KBM-7 (cell line): ENCODE measurements at places on chromosomes 5 and 9.

GRCh38 chr9:84349671-84350070 is 9.1 kb upstream of the SLC28A3 start:
- DNase-seq, result no peak

DNA sequence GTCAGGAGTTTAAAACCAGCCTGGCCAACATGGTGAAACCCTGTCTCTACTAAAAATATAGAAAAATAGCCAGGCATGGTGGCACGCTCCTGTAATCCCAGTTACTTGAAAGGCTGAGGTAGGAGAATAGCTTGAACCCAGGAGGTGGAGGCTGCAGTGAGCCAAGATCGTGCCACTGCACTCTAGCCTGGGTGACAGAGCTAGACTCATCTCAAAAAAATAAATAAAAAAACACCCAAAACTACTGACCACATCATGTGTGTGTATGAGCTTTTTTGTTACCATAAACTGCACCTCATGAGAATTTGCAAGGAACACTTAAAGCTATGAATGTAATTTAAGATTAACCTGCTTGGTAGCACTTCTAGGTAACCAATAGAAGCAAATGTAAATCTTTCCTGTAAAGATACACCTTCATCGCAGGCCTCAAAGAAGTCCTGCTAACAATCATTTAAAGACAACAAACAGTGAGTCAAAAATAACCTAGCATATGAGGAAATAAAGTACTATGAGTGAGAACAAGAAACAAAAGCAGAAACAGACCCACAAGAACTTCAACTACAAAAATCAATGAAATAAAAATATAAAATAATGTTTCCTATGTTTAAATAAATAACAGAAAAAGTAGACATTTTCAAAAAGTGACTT is 13.0 kb downstream of the SLC38A9 start:
- DNase-seq, result no peak

- DNase-seq, result no peak
These were observed 133.3 kb upstream of the DPYSL3 start for GRCh38 chr5:147643142-147643541.

DNA sequence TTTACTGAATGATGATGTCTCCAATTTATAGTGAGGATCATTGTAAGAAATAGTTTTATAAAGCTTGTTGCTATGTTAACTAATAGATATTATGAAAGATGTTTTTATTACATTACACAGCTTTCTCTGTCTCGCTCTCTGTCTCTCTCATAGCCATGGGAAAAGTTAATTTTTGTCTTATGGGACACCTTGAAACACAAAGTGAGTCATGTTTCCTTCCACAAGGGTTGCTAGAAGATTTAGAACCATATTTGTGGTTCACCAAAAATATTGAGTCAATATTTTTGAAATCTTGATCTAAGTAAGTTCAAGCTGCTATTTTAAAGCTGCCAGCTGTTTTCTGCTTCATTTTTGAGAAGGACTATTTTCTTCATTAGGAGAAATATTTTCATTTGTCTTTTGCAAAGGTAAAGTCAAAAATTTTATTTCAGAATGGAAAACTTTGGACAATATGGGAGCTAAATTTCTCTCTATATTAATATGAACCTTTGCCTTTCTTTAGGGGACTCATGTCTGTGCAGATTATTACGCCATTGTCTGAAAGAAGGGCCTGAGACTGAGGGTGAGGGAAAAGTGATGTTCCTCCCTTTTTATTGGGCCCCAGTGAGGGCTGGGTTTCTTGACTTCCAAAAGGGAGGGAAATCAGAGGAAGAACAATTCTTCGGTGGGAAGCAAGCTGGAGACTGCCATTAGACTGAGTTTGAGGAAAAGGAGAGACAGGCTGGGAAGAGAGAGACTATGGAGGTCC is 87.9 kb upstream of the SLC24A2 start:
- DNase-seq, result no peak

DNA sequence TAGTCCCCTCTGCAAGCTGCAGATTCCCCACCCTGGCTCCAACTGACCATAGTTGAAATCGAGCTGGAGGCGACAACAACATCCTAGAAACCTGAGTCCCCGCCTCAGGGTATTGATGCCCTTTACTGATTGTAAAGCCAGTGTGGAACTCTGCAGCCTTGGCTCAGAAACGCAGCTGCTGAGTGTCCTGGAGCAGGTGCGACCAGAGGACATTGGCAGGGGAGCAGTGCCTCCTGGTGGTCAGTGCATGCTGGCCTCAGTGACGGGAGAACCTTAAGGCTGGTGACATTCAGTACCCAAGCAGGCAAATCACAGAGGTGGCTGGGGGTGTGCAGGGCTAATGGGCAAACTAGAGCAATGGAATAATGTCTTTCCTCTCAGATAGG is 20.4 kb upstream of the ZNF354B start:
- peak; percentile 31 for DNase-seq

DNA sequence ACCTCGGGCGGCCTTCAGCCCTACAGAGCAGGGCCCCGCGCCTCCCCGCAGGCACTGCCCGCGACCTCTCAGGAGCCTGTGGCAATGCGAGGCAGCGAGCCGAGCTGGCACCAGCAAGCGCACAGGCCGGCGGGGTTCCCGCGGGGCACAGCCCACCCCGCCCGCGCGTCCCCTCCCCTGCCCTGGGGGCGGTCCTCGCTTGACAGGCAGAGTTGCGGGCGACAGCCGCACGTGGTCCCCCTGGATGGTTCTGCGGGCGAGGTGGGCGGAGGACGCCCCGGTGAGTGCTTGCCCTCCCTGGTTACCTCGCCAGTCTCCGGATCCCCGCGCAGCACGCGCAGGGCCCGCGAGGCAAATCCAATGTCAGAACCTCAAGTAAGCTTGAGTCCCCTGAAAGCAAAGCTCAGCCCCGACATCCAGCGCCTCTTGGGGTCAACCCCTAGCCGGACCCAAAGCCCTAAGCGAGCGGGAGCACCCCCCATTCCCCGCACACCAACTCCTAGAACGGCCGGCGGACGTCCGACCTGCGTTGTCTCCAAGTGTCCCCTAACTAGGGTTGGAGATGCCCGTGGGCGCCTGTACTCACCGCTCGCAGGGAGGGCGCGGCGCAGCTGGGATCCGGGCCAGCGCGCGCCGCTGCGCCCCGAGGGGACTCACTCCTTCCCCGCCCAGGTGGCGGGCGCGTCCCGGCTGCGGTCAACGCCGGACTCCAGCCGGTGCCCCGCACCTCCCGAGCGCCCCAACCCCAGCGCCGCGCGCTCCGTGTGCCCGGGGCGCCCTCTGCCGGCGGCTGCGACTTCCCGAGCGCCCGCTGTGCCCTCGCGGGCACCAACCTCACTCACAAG is at the start of gene DRD1:
Gene DRD1 (minus strand): TSS at position 123 of the 845 bp plus-strand sequence. CDS start 1,083 bp downstream, outside the sequence.
- DNase-seq, result peak; percentile 43

- DNase-seq, result no peak
These were observed 207.1 kb upstream of the PAPPA start for GRCh38 chr9:115946530-115946929.

DNA sequence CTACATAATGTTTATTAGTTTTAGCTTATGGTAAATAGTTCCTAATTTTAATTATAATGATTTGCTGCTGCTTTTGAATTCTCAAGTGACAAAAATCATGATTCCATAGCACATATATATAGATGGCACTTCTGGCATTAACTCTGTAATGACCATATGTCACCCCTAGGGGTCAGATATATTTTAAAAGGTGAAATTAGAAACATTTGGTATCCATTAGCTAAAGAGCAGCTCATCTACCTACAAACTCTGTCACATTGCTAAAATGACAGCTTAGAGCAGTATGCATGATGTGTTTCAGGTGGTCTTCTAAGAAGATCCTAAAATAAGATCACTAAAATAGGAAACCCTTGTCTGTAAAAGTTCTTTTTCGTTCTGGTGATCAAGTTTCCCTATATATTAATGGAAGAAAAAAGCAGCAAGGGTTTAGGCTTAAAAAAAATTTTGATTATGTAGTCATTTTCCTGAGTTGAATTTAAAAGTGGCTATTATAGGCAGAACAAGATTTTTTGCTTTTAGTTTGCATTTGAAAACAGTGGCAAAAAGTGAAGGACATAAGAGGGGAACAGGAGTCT is 157.7 kb upstream of the POU5F2 start:
- DNase-seq, result no peak

GRCh38 chr5:60455589-60455988 is 244.4 kb downstream of the DEPDC1B start:
- DNase-seq, result no peak

GRCh38 chr9:79562749-79563386 is 8.9 kb upstream of the TLE4 start:
- no peak for DNase-seq

- DNase-seq, result no peak
These were observed 24.7 kb downstream of the ZBTB34 start for GRCh38 chr9:126885131-126885641.
